ENCODE measurements at places on chromosomes 2 and 18. TPM values are rescaled to one million over a fixed set of nuclear protein-coding genes. Genes with fewer than 3 reads are reported as not detected.

Gene GCKR
- not detected for total RNA-seq

Gene LINC00305
- not detected for total RNA-seq

Gene DNAH6
- 0.11 TPM for total RNA-seq

Gene EIF2AK2
- total RNA-seq: 33.9 TPM

Gene DSG2
- 10.6 TPM for total RNA-seq

Gene DAW1
- 0.11 TPM for total RNA-seq
